T-helper 2 cell treated with Interferon-gamma antibody and Interleukin-4, amounts not matched to agents 5 μg/mL and 100 μg/mL, for 36 hours (primary cell): ENCODE measurements at places on chromosomes 6 and 20.

DNA sequence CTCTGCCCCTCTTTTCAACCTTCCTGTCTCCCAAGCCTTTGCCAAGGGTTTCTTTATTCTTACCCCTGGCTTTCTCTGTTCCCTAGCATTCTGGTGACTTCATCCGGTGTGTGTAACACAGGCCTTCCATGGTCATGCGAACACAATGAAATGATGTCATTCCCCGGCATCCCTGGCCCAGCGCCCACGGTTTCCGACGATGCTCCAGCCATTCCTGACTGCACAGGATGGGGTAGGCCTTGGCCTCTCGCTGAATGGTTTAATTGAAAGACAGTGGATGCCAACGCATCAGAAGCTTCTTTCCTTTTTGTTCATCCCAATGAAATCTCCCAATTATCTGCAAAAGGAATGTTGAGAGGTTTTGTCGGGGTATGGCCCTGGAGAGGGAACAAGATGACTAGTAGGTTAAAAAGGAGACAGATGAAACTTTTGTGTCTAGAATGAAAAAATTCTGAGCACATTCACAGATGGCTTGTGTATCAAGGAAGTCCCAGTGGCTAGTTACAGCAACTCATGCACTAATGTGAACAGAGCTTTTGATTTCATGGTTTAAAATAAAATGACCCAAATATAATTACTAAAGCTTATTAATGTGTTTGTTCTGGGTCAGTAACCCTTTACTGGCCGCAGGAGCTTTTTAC is 655.0 kb downstream of the QKI start:
- H3K27ac ChIP-seq: no peak overlapping the region
- no peaks in the 10 kb centered on the region for H3K36me3 ChIP-seq
- no peak overlapping the region for H3K4me3 ChIP-seq
- no peaks in the 10 kb centered on the region for H3K27me3 ChIP-seq

DNA sequence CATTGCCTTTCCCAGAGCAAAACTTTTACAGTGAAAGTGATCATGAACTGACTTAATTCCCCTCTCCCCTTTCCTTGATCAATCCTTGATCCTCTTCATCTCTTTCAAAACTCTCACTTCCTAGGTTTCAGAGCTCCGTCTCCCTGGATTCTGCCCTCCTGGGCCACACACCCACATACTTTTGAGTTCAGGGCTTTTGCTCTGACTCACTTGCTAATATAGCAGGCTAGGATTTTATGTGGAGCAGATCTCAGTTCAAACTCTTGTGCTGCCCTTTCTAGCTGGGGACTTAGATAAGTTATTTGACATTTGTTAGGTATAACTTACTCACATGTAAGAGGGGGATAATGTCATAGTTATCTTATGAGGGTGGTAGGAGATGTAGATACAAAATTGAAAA is 109.1 kb upstream of the MLIP start:
- H3K27ac ChIP-seq: no peak overlapping the region
- DNase-seq: no peak
- no peaks in the 10 kb centered on the region for H3K27me3 ChIP-seq
- H3K36me3 ChIP-seq: no peaks in the 10 kb centered on the region
- H3K4me3 ChIP-seq: no peak overlapping the region
- no peaks in the 10 kb centered on the region for H3K4me1 ChIP-seq

- no peaks in the 10 kb centered on the region for H3K27me3 ChIP-seq
- no peak overlapping the region for H3K4me3 ChIP-seq
- H3K27ac ChIP-seq: no peak overlapping the region
- H3K4me1 ChIP-seq: no peaks in the 10 kb centered on the region
- no peak for DNase-seq
Observed at GRCh38 chr20:55054453-55054852, 579.1 kb downstream of the DOK5 start.

GRCh38 chr6:168179702-168180382 is 100.8 kb upstream of the FRMD1 start:
- no peaks in the 10 kb centered on the region for H3K36me3 ChIP-seq
- no peak overlapping the region for H3K27ac ChIP-seq
- H3K4me1 ChIP-seq: no peaks in the 10 kb centered on the region
- DNase-seq: no peak

GRCh38 chr20:54846948-54847347 is 371.6 kb downstream of the DOK5 start:
- no peak for DNase-seq
- H3K27ac ChIP-seq: no peak overlapping the region
- no peaks in the 10 kb centered on the region for H3K27me3 ChIP-seq

- no peak for DNase-seq
- H3K4me3 ChIP-seq: no peak overlapping the region
- no peak overlapping the region for H3K27ac ChIP-seq
- H3K27me3 ChIP-seq: no peaks in the 10 kb centered on the region
- H3K4me1 ChIP-seq: no peaks in the 10 kb centered on the region
Observed at GRCh38 chr6:114816678-114817077, 473.9 kb upstream of the HS3ST5 start.

- H3K4me1 ChIP-seq: no peaks in the 10 kb centered on the region
- no peak overlapping the region for H3K4me3 ChIP-seq
- H3K36me3 ChIP-seq: no peaks in the 10 kb centered on the region
- no peak for DNase-seq
- H3K27ac ChIP-seq: no peak overlapping the region
- no peaks in the 10 kb centered on the region for H3K27me3 ChIP-seq
Observed at GRCh38 chr6:114364301-114364700, 21.5 kb upstream of the HS3ST5 start.

DNA sequence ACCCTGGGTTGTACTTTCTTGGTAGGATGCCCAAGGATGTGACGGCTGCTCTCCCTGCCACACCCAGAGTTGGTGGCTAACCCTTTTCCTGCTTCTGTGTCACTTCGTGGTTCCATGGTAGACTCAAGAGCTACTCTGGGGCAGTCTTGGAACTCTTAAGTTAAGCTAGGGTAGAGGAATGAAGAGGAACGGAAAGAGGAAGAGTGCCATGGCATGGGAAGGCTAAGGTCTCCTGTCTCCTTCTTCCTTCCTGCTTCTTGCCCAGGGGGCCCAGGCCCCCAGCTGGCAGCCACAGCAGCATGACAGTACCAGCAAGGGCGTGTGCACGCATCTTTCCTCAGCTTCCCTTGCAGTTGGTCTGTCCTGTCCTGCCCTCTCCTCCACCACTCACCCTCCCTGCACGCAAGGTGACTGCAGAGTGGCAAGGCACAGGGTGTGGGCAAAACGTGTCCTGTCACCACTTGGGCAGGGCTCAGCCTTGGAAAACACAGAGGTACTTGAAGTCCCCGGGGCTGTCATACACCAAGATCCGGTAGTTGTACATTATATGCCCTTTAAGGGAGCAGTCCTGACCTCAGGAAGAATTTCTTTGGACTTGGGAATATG is 39.8 kb upstream of the TGM3 start:
- H3K4me3 ChIP-seq: peak overlapping the region; percentile 22
- no peaks in the 10 kb centered on the region for H3K36me3 ChIP-seq
- no peak for DNase-seq
- H3K27me3 ChIP-seq: peaks cover 5% of the 10 kb centered on the region

- H3K4me3 ChIP-seq: no peak overlapping the region
- H3K4me1 ChIP-seq: peaks cover 19% of the 10 kb centered on the region
- H3K27me3 ChIP-seq: no peaks in the 10 kb centered on the region
- H3K36me3 ChIP-seq: peaks cover 2% of the 10 kb centered on the region
- no peak overlapping the region for H3K27ac ChIP-seq
- no peak for DNase-seq
Observed at GRCh38 chr6:25922301-25922700, 8.2 kb downstream of the SLC17A2 start.

- H3K4me3 ChIP-seq: no peak overlapping the region
- no peak overlapping the region for H3K27ac ChIP-seq
- peaks cover 16% of the 10 kb centered on the region for H3K4me1 ChIP-seq
- DNase-seq: no peak
- H3K27me3 ChIP-seq: peaks cover 43% of the 10 kb centered on the region
Observed at GRCh38 chr20:64047968-64048401, 1.5 kb downstream of the SOX18 start.

DNA sequence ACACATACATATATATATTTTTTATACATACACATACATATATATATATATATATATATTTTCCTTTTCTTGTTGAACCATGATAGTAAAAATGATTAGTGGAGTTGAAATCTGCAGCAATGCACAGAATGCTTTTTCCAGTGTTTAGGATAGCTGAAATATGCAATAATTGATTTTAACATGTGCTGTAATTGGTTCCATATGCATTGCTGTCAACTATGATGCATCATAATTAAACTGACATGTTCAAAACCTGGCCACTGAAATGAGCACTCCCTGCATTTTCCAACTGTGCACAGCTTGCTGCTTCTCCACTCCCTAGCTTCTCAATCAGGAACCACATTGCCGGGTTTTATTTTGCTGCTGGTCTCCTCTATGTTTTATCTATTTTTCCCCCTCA is 358.3 kb downstream of the PAX1 start:
- H3K4me3 ChIP-seq: no peak overlapping the region
- DNase-seq: no peak
- no peak overlapping the region for H3K27ac ChIP-seq

DNA sequence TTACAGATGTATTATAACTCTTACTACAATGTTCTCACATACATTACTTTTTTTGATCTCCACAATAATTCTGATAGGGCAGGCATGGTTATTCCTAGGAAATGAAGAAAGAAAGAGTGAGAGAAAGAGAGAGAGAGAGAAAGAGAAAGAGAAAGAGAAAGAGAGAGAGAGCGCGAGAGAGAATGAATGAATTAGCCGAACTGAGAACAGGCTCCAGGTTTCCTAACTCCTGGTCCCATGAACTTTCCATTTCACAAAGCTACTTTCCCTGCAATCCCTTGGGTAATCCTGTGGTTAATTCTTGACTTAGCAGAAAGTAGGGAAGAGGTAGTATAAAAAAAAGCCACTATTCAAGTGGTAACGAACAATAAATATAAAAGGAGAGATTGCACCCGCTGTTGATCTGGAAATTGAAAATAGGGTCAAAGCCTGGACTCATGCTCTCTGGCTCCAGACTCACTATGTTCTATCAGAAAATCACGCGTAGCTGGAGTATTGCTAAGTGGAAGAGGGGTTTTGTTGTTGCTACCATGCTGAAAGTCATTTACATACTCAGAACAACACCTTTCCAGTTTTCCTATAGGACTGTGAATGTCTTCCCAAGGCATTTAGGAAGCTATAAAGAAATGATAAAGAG is 131.2 kb downstream of the CCDC170 start:
- H3K4me1 ChIP-seq: peaks cover 4% of the 10 kb centered on the region
- no peak overlapping the region for H3K4me3 ChIP-seq
- DNase-seq: no peak
- no peak overlapping the region for H3K27ac ChIP-seq
- no peaks in the 10 kb centered on the region for H3K36me3 ChIP-seq
- H3K27me3 ChIP-seq: no peaks in the 10 kb centered on the region

- H3K27ac ChIP-seq: peak overlapping the region; percentile 82
- peak overlapping the region; percentile 33 for H3K4me3 ChIP-seq
- H3K27me3 ChIP-seq: no peaks in the 10 kb centered on the region
- peaks cover 63% of the 10 kb centered on the region for H3K36me3 ChIP-seq
- peaks cover 57% of the 10 kb centered on the region for H3K4me1 ChIP-seq
- DNase-seq: no peak
Observed at GRCh38 chr6:11198663-11199603, 33.5 kb downstream of the NEDD9 start.

- H3K4me3 ChIP-seq: peak overlapping the region; percentile 72
- peak overlapping the region; percentile 79 for H3K27ac ChIP-seq
- peaks cover 50% of the 10 kb centered on the region for H3K4me1 ChIP-seq
Observed at GRCh38 chr20:32509639-32510066, 75.5 kb downstream of the NOL4L start.

GRCh38 chr6:11492464-11493290 is 44.9 kb upstream of the TMEM170B start:
- no peak overlapping the region for H3K4me3 ChIP-seq
- H3K27ac ChIP-seq: no peak overlapping the region
- peaks cover 3% of the 10 kb centered on the region for H3K27me3 ChIP-seq
- H3K4me1 ChIP-seq: peaks cover 2% of the 10 kb centered on the region
- no peak for DNase-seq
- no peaks in the 10 kb centered on the region for H3K36me3 ChIP-seq

GRCh38 chr6:116405652-116406356 is 35.1 kb downstream of the DSE start:
- H3K4me1 ChIP-seq: no peaks in the 10 kb centered on the region
- no peak overlapping the region for H3K4me3 ChIP-seq
- no peaks in the 10 kb centered on the region for H3K36me3 ChIP-seq
- DNase-seq: no peak
- no peak overlapping the region for H3K27ac ChIP-seq
- H3K27me3 ChIP-seq: peaks cover 19% of the 10 kb centered on the region

DNA sequence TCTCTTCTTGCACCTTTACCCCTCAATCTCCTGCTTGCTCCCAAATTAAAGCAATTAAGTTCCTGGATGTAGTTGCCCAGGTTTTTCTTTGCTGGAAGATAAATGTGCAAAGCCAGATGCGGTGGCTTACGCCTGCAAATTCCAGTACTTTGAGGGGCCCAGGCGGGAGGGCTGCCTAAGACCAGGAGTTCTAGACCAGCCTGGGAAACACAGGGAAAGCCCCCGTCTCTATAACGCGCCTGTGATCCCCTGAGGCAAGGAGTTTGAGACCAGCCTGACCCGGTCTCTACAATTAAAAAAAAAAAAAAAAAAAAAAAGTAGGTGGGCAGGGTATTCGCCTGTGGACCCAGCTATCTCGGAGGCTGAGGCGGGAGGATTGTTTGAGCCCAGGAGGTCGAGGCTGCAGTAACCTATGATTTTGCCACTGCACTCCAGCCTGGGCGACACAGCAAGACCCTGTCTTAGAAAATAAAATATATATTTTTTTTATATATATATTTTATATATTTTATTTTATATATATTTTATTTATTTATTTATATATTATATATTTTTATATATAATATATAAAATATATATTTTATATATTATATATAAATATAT is 461 bp upstream of the DCDC2 start:
- DNase-seq: no peak
- H3K36me3 ChIP-seq: no peaks in the 10 kb centered on the region
- H3K4me1 ChIP-seq: peaks cover 14% of the 10 kb centered on the region
- H3K4me3 ChIP-seq: peak overlapping the region; percentile 74

DNA sequence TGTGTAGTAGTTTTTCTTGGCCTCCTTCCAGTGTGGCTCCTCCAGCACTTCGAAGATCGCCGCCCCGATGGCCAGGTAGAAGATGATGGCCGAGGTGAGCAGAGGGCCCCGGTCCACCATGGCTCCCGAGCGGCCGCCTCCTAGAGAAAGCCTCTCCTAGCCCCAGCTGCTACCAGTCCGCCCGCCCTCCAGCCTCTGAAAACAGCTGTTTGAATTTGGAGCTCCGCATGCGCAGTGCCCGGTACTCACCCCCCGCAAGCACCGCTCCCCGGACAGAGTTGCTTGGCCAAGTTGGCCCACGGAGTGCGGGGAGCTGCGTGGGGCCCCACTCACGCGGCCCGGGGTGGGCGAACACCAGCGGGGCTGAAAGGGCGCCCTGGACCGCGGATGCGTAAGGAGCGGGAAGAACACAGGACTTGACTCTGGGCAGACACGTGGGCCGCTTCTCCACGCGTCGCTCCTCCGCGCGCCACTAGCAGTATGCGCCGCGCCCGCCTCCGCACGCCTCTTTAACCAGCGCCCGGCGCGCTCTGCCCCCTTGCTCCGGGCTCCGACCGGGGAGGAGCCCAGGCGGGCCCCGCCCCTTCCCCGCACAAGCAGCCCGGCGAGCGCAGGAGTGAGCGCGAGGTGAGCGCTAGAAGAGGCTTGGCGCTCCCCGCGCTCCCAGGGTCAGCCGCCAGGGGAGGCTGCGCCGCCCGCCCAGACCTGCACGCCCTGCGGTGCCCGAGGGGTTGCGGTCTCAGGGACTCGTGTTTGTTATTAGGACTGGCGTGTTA is at the start of gene KCNK5:
Gene KCNK5 (minus strand): TSS at position 484 of the 776 bp plus-strand sequence. CDS start 364 bp downstream, at position 120.
- peaks cover 23% of the 10 kb centered on the region for H3K36me3 ChIP-seq
- peak within 1 kb of the TSS; percentile 83 for H3K4me3 ChIP-seq
- peaks cover 36% of the 10 kb centered on the region for H3K4me1 ChIP-seq
- H3K27me3 ChIP-seq: no peaks in the 10 kb centered on the region

- H3K4me1 ChIP-seq: no peaks in the 10 kb centered on the region
- H3K27ac ChIP-seq: no peak overlapping the region
Observed at GRCh38 chr6:7439228-7439627, 49.6 kb downstream of the RIOK1 start.
